ENCODE measurements at places on chromosomes 11 and 22.

GRCh38 chr22:40190501-40190900, 12.8 kb downstream of the TNRC6B start:
- DNase-seq: no peak

- no peak for DNase-seq
These were observed 61.7 kb downstream of the BRD1 start for GRCh38 chr22:49765951-49766350.

GRCh38 chr11:72840780-72841179, 26.6 kb downstream of the ATG16L2 start:
- no peak for DNase-seq

DNA sequence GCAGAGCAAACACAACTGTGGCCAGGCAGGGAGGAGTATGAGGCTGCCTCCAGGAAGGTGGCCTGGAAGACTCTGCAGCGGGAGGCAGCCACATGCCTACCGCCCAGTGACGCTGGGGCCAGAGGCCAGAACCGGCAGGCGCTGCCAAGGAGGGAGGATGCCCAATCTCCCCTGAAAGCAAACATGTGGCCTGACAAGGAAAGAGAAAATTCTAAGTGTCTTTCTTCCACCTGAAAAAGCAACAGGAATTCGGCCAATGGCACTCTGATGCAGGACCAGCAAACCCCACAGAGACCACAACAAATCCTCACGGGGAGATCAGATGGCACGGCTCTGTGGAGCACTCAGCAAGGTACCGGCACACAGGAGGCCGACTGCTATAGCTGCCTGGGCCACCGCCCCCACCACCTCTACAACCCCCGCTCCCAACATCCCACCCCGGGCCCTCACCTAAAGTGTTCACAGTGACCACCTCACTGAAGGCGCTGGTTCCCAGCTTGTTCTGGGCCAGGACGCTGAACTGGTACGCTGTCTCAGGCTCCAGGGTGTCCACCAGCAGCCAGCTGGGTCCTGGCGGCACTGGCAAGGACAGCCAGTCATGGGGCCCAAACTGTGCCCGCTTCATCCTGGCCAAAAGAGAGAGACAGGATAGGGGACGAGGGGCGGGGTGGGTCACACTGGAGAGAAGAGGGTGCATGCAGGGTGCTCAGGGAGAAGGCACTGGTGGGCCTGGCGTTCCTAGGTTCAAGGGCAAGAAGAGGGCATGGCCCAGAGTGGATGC, 30.1 kb downstream of the IGSF9B start:
- no peak for DNase-seq

GRCh38 chr11:76318744-76319384, 62.1 kb downstream of the THAP12 start:
- peak; percentile 60 for DNase-seq

- no peak for DNase-seq
These were observed 43.1 kb downstream of the ARL14EP start for GRCh38 chr11:30365793-30366517.

DNA sequence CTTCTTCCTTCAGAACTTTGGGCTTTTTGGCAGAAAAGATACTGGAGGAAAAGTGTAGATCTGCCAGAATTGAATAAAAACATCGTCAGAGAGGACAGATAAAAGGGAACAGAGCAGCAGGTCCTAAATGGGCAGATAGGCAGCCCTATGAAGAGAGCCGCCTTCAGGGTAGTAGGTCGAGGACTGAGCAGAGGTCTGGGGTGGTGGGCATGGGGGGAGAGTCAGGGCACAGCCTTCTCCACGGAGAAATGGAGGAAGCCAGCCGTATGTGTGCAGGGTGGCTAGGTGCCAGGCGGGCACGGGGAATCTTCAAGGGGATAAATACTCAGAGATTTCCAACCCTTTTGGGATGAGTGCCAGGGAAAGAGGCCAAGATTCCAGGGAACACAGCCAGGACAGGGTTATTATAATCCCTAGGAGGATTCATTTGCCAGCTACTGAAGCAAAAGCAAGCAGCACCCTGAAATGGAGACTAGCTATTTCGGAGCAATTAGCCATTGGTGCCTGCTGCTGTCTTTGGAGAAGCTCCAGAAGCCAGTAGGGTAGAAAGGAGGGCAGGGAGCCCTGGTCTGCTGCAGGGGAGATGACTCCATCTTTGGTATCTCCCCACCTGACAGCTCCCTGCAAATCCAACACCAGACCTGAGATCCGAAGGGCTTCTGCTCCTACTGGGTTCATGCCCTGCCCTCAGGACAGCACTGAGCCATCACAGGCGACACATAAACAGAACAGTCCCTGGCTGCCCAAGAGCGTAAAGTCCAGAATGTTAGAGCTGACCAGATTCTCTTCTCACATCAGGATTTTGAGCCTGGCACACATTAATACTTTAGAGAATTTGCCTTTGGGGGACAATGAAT, 174.5 kb upstream of the NTM start:
- no peak for DNase-seq

DNA sequence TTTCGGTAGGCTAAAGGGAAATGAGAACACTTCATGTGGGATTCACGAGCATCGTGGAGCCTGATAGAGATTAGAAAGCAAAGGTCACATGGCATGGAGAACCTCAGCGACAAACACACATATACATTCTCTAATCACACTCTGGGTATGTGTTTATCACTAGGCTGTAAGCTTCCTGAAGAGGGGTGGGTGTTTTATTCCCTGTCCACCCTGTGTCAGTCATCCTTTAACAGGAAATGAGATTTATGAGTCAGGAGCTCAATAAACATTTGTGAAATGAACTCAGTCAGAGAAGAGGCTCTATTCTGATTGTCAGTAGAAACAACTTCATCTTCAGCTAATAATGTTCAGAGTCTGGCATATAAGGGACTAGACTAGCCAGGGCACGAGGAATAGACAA, 71.7 kb upstream of the EIF3M start:
- no peak for DNase-seq

- DNase-seq: no peak
These were observed 5.6 kb upstream of the EEF1G start for GRCh38 chr11:62579252-62579651.
